Activated CD8-positive, alpha-beta memory T cell treated with anti-CD3 and anti-CD28 coated beads, Interleukin-2, amount 50 U/mL, for 48 hours (primary cell): ENCODE measurements at places on chromosomes 4 and X.
A peak's percentile ranks its signal among the peaks of the same experiment; 100 is the strongest.

DNA sequence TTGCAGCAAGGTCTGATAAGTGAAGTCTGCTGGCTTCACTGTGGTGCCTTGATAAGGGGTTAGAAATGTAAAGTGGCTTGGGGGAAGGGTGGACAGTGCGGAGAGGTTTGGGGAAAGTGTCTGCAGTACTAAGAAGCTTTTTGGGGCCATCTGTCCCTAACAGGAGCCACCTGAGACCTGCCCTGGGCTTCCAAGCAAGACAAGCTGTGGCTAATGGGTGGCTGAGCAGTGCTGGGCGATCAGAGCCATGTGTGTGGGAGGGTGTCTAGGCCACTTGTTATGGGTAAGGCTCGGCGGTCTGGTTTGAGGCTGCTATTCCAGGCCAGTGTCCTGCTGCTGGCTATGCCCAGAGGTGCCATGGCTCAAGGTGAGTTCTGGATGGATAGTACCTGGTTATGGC lies 185.4 kb upstream of the MTMR8 start:
- DNase-seq = no peak

- no peak for DNase-seq
Observed at GRCh38 chrX:57964975-57965374, 54.7 kb upstream of the ZXDA start.

- DNase-seq = no peak
Observed at GRCh38 chr4:159425737-159426305, 322.9 kb downstream of the RAPGEF2 start.

GRCh38 chr4:122930862-122931261 lies 8.5 kb upstream of the NUDT6 start:
- no peak for DNase-seq

- peak; percentile 86 for DNase-seq
Observed at GRCh38 chr4:38663801-38664705, at the start of gene KLF3. TSS of gene KLF3 (plus strand) at chr4:38664199. CDS start at chr4:38680626, 16,427 bp downstream.

GRCh38 chrX:148466292-148466691 lies 34.1 kb upstream of the AFF2 start:
- DNase-seq = no peak

GRCh38 chr4:56410247-56411062 lies 23.2 kb upstream of the AASDH start:
- DNase-seq = no peak

DNA sequence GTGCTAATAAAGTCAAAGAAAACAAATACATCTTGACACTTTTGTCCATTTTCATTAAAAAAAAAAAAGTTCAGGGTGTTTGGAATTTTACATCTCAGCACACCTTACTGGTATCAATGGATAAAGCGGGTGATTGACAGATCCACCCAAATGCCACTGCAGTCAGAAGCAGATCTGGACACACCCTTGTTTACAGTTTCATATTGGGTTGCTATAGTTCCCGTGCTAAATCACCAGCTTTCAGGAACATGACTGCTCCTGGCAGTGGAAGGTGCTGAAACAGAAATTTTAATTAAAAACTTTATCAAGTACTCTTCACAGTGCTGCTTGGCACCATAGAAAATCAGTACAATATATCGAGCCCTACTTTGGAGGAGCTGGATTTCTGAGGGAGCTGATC lies 116.3 kb downstream of the STOX2 start:
- DNase-seq = no peak

DNA sequence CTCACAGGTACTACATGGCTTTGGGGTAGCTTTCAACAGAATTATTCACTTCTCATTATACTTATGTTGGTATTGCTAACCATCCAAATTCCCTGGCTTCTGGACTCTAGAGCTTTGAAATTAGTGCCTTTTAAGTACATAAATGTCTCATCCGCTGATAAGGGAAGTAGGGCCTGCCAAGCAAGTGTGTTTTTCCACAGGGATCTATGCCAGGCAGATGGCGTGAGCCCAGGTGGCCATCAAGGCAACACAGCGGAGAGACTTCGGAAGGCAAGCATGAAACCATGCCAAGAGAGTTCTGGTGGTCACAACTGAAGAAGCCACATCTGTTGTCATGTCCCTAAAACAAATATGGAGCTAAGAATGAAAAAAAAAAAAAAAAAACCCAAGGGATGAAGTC lies 503.1 kb upstream of the LCORL start:
- DNase-seq = no peak

DNA sequence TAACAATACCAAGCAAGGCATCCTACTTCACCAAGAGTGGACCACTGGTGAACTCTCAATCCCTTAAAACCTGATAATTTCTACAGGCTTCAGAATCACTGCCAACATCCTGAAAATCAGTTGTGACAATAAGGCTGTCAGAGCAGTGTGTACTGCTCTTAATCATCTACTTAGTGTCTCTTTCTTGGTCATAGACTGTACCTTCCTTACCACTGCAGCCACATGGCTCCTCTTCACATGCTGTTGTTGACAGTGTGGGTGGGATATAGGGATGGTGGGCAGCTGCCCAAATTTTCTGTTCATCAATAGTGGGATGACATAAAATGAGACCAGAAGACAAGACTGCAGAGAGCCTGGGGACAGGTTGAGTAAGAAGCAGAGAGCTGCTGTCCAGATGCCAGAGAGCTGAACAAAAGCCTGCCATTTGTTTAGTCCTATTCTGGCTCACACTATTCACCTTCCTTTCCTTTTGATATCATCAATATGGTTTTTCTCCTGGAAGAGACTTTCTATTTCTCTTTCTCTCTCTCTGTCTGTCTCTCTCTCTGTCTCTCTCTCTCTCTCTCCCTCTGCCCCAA lies 178.9 kb downstream of the MGST2 start:
- DNase-seq = no peak

GRCh38 chr4:8016527-8016926 lies 76.9 kb upstream of the AFAP1 start:
- no peak for DNase-seq

DNA sequence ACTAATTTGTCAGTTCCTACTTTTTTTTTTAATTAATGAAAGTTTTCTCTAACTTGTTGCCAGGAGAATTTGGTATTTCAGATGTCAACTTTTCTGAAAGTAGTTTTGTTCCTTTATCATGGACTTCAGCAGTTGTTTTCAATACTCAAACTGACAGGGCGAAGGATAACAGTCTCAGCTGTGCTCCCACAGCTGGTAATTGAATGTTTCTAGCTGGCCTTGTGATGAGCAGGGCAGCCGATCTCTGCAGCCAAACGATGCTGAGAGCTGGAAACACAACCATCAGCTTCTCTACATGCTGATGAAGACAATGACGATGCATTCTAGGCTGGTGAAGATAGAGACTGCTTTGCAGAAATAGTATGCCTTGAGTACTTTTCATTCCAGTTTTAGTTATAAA lies 130.0 kb upstream of the MAP9 start:
- no peak for DNase-seq

DNA sequence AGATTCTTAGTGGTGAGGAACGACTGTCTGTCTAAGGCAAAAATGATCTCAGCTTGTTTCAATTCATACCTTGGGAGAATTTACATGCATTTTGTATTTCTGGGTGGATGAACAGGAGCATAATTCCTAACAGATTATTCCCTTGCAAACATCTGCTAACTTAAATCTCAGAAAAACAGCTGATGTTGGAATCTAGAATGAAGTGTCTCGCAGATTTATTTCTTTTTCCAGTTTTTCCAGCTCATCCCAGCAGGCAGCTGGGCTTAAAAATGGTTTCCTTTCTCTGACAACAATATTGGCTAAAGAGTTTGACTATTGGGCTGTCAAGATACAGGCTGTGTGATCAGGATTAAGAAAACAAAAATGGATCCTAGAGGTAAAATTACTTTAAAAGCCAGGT lies 1.1 kb downstream of the LNX1 start:
- no peak for DNase-seq

DNA sequence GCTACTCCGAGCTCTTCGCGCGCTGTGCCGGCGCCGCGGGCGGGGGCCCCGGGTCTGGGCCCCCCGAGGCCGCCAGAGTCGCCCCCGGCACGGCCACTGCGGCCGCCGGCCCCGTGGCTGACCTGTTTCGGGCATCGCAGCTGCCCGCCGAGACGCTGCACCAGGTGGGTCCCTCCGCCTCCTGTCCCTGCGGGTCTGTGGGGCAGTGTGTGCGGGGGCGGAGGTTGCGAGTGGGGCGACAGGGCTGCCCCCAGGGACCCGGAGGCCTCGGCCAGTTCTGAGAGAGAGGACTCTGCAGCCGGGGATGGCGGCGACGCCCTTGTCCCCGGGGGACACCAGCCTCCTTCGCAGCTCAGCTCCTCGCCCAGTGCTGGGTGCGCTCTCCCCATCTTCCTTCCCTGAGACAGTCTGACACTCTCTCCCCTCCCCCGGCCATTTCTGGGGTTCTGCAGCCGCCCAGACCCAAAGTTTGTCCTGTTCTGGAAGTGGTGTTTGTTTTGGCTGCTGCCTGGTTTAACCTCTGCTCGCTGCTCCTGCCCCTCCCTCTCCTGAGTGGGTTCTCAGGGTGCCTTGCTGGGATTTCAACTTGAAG lies 609 bp downstream of the REPS2 start:
- peak; percentile 46 for DNase-seq

DNA sequence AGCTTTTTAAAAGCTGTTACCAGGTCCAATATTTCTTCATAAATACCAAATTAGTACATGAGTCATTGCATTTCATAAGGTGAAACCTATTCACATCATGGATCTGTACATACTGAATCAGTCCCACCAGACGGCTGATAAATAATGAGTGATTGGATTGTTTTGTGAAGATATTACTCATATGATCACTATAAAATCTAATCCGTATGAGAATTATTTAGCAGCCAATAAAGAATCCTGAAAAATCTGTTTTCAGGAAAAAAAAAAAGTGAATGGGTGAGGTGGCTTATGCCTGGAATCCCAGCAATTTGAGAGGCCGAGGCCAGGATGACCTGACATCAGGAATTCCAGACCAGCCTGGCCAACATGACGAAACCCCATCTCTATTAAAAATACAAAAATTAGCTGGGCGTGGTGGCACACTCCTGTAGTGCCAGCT lies 438.1 kb downstream of the INPP4B start:
- no peak for DNase-seq

GRCh38 chr4:152663203-152664066 lies 16.4 kb downstream of the TMEM154 start:
- no peak for DNase-seq

GRCh38 chr4:107122736-107123135 lies 86.6 kb upstream of the DKK2 start:
- DNase-seq = no peak

DNA sequence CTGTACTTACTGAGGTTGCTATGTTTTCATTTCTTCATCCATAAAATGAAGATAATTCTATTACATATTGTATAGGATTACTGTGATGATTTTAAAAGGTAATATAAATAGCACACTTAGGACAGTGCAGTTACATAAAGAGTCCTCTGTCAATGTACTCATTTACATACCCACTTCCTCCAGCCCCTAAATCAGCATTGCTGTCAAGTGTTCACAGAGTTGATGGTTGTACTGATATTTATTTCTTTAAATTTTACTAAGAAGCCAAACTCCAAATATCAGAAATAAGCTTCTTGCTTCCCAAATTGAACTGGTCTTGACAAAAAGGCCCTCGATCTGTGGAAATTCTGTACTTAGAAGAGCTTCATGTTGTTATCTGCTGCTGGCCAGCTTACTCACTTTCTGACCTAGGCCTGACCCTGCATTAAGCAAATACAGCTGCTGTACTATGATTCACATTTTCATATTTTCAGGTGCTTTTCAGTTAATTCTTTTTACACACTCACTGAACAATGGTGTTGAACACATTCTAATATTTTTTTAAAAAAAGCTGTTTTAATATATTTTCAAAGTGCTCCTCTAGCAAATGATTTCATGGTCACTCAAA lies 259.6 kb downstream of the UNC5C start:
- no peak for DNase-seq

DNA sequence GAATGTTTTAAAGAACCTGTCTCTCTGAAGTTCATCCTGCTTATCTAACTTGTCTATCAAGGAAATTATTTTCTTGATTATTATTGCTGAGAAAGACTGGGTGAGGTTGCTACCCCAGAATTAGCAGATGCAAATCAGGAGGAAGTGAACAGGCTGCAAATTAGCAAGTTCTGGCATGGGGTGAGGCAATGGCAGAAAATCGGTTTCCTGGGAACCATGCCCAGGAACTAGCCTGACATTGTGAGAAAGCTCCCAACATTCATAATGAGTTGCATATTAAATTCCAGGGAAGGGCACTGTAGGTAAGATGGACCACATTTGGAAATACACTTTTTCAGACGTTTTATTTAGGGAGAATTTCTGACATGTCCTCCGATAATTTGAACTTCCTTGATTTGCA lies 11.6 kb downstream of the ARSF start:
- no peak for DNase-seq

DNA sequence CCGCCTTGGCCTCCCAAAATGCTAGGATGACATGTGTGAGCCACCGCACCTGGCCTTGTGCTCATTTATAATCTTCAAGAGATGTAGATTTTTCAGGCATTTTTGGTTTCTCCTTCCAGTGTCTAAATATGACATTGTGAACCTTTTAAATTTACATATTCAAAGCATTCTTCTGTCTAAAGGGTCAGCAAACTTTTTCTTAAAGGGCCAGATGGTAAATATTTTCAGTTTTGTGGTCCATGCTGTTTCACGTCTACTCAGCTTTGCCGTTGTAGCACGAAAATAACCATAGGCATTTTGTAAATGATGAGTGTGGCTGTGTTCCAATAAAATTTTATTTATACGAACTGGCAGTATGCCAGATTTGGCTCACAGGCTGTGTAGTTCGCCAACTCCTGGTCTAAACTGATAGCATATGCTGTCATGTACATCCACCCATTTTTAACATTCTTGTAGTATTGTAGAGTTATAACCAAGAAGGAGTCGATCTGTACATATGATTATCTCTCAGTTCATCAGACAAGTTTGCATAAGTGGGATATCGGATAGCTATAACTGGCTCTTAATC lies 12.7 kb upstream of the GCNA start:
- no peak for DNase-seq

GRCh38 chr4:11474146-11474545 lies 45.5 kb upstream of the HS3ST1 start:
- no peak for DNase-seq

DNA sequence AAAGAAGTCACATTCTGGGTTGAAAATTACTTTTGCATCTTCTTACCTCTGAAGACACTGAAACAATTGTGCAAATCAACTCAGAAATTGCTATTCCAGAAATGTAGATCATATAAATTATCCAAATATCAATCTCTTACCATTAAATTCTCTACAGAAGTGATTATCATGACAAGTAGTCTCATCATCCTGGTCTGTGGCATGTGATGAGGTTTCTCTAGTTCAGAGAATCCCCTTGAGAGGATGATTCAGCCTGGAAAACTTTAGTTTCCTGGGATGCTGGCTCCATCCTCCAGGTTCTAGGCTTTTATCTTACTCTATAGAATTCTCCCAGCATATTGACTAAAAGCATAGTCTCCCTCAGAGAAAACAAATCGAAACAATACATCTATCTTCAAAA lies 76.2 kb upstream of the S100G start:
- no peak for DNase-seq

DNA sequence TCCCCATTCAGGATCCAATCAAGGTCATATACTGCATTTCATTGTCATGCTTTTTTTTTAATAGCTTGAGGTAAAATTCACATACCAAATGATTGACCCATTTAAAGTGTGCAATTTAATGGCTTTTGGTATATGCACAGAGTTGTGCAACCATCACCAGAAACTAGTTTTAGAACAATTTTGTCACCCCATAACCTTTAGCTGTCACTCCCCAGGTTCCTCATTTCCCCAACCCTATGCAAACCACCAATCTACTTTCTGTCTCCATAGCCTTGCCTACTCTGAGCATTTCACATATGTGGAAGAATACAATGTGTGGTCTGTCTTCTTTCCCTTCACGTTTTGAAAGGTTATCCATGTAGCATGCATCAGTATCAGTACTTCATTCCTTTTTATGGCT lies 1.4 kb upstream of the SMAD1 start:
- DNase-seq = no peak

GRCh38 chr4:178937130-178937529 lies 1494.9 kb upstream of the AGA start:
- no peak for DNase-seq
